Psoas muscle (tissue), 8 donors: ENCODE measurements at places on chromosomes 6 and 20.

DNA sequence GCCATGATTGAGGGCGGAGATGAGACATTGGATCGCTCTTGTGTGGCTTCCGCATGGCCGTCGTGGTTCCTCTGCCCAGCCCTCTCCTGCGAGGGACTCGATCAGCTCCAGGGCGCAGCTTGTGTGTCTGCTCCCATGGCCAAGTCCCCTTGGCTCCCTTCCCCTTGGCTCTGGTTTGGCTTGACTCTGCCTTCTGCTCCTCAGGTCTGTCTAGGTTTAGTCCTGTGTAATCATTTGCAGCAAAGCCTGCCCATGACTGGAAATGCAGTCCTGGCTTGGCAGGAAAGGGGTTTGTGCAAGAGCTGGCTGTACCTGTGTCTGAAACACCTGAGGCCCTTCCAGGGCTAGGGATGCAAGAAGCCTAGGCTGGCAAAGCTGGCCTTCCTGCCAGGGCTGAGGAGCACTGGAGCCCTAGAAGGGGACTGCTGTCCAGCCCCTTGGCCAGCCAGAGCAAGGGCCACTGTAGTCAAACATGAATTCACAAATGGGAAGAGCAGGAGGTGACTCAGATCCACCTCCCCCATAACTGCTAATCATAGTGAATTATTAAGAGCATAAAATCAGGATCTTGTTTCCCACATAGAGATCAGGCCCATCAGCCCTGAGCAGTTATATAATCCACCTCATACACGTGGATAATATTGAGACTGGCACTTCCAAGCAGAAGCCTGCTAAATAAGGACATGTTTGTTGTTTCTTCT is 196.8 kb downstream of the FARS2 start:
- no peaks in the 10 kb centered on the region for H3K27me3 ChIP-seq
- peak; percentile 85 for DNase-seq
- peaks cover 22% of the 10 kb centered on the region for H3K4me1 ChIP-seq
- H3K27ac ChIP-seq, result peak overlapping the region; percentile 88
- H3K36me3 ChIP-seq, result no peaks in the 10 kb centered on the region

GRCh38 chr20:34675561-34675960 is 1.3 kb downstream of the PIGU start:
- no peaks in the 10 kb centered on the region for H3K27me3 ChIP-seq
- H3K36me3 ChIP-seq, result no peaks in the 10 kb centered on the region
- peak overlapping the region; percentile 83 for H3K4me3 ChIP-seq
- peaks cover 12% of the 10 kb centered on the region for H3K4me1 ChIP-seq

DNA sequence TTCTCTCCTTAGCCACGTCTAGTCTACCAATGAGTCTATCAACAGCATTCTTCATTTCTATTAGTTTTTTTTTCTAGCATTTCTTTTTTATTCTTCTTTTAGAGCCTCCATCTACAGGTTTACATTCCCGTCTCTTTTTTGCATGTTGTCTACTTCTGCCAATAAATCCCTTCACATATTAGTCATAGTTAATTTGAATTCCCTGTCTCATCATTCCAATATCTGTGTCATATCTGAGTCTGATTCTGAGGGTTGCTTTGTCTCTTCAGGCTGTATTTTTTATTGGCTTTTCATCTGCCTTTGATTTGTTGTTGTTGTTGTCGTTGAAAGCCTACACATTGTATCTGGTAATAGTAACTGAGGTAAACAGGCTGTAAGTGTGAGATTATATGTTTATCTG is 104.6 kb downstream of the HMGCLL1 start:
- no peaks in the 10 kb centered on the region for H3K27me3 ChIP-seq
- no peaks in the 10 kb centered on the region for H3K4me1 ChIP-seq
- H3K4me3 ChIP-seq, result no peak overlapping the region

DNA sequence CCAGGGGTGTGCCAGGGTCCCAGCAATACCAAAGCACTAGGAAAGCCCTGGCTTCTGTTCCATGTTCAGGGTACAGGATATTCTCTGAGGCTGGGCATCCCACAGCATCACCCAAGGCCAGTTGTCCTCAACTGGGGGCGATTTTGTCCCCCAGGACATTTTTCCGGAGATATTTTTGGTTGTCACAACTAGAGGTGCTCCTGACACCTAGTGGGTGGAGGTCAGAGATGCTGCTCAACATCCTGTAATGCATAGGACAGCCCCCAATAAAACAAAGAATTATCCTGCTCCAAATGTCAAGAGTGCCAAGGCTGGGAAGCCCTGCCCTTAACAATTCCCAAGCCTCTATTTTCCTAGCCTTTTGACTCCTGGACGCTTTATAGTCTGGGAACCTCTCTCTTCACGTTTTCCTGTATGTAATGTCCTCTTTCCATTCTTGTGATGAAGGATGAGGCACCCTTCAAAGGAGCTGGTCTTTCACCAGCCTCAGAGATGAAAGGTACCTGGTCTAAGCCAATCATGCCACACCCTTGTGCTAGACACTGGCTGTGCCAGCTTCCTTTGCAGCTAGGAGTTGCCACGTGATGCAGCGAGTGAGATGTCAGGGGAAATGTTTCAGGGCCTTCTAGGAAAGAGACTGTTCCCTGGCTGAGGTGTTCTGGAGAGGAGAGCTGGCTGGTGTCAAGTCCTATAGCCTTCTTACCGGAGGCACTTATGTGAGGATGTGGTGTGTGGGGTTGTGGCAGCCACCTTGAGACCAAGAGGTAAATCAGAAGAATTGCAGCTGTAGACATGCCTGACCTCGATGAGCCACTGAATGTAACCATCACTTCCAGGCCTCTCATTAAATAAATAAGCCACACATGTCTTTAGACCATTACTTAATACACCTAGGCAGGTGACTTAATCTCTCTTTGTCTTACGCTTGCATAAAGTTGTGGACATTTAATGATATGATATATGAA is 23.4 kb upstream of the KCNG1 start:
- no peak for DNase-seq
- no peaks in the 10 kb centered on the region for H3K36me3 ChIP-seq
- H3K27ac ChIP-seq, result no peak overlapping the region
- peaks cover 4% of the 10 kb centered on the region for H3K27me3 ChIP-seq
- no peak overlapping the region for H3K4me3 ChIP-seq
